ENCODE measurements at places on chromosomes 13 and 19.

DNA sequence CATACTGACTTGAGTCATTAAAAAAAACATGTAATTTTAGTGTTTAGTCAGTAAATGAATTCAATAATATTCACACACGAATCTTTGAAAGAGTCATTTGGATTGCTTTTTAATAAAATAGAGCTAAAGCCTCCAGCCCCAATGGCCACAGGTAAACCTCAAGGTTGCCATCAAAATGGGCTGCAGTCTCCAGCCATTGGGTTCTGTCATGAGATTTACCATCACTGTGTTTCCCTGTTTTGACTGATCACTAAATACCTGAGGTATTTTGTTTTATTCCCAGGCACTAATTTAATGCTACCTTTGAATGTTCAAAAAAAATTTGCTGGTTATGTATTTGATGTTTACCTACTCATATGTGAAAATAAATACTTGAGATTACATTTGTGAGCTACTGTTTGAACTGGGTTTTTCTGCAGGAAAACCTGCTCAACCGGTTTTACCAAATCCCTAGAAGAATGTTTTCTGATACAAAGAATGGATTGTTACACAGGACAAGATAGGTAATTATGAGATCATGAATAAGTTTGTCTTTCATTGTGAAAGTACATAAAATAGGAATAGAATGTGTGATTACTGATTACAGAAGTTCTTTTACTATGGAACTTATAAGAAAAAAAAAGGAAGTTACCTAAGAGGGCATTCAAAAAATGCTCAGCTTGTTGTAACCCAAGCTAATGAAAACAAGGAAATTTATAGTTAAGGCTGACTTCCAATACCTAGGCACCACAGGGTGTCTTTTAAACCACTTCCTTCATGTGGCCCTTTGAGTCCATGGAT, 391.3 kb downstream of the EFNB2 start:
- DNase-seq = no peak

GRCh38 chr13:110285991-110286832, 20.7 kb downstream of the COL4A1 start:
- peak; percentile 78 for DNase-seq

DNA sequence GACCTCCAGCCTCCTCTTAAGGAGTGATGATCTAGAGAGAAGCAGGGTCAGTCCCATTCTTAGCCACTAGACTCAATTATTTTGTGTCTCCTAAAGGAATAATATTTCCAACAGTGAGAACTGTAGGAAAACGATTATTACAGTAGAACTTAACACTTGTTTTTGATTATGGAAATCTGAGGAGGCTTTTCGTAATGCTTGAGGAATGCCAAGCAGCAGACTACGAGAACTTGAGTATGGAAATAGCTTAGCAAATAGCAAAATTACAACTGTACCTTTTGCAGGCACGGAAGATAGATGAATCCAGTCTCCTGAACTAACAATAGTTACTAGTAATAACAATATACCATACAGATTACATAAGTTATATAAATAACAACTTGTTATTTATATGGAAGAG, 12.2 kb downstream of the BRD4 start:
- no peak for DNase-seq

- no peak for DNase-seq
Measured at GRCh38 chr13:81927347-81927746, 1586.4 kb upstream of the SPRY2 start.

DNA sequence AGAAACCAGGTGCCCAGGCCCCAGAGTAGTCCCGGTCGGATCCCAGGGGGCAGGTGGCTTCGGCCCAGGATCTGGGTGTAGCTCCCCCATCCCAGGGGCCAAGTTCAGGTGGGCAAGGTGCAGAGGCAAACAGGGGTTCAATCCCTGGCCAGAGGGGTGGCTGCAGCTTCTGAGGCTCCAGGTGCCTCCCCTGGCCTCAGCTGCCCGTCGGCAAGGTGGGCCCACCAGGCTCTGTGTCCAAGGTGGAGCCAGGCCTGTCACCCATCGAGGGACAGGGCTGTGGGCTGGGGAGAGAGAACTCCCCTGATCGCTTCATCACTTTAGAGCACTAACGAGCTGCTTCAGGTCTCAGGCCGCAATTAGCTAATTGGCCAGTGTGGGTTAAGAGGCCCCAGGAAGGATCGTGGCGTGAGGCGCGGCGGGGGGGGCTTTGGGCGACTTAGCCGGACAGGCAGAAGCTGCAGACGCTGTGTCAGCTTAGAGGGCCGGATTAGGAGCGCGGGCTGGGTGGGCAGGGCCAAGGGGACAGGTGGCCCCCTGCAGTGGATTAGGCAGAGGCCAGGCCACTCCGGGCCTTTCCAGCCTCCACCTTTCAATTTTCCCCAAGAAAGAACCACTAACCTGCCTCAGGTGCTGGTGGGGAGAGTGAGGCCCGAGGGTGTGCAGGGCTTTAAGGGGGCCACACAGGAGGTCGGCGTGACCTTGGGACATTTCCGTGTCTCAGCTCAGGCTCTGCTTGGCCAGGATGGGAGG, 2.8 kb upstream of the RAX2 start:
- no peak for DNase-seq

- DNase-seq = no peak
Measured at GRCh38 chr19:53878776-53879139, 3.2 kb upstream of the PRKCG start.

GRCh38 chr19:8131517-8131916, 17.9 kb downstream of the FBN3 start:
- DNase-seq = no peak

- no peak for DNase-seq
Measured at GRCh38 chr13:93227878-93228642, 1.5 kb downstream of the GPC6 start.

DNA sequence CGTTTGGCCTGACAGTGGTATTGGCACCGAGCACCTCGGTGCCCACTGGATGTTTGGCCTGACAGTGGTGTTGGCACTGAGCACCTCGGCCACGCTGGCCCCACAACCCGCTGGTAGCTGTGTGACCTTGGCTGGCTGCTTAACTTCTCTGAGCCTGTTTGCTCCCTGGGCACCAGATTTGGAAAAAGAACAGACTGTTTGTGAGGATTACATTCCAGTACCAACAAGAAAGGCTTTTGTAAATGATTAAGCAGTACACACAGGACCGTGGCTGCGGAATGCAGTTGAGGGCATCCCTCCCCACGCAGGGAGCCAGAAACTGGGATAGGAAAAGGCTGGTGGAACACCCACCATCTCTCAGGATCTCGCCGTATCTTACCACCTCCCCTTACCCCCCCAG, 31.9 kb downstream of the SLC25A42 start:
- no peak for DNase-seq

DNA sequence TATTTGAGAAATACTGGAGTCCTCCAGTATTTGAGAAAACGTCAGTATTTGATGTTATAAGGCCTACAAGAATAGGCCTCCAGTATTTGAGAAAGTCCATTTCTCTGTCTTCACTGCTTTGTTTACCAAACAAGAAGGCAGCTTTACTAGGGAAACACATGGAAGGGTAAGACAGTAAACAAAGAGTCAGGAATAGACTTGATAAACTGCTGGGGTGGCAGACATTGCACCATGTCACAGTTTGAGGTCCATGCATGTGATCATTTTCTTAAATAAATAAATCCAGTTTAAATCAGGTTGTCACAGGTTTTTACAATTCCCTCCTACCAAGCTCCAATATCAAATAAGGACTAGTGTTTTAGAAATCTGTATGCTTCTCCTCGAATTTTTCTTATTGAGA, 1431.0 kb upstream of the SPRY2 start:
- no peak for DNase-seq

GRCh38 chr19:8360196-8360595, 3.8 kb upstream of the ANGPTL4 start:
- no peak for DNase-seq

DNA sequence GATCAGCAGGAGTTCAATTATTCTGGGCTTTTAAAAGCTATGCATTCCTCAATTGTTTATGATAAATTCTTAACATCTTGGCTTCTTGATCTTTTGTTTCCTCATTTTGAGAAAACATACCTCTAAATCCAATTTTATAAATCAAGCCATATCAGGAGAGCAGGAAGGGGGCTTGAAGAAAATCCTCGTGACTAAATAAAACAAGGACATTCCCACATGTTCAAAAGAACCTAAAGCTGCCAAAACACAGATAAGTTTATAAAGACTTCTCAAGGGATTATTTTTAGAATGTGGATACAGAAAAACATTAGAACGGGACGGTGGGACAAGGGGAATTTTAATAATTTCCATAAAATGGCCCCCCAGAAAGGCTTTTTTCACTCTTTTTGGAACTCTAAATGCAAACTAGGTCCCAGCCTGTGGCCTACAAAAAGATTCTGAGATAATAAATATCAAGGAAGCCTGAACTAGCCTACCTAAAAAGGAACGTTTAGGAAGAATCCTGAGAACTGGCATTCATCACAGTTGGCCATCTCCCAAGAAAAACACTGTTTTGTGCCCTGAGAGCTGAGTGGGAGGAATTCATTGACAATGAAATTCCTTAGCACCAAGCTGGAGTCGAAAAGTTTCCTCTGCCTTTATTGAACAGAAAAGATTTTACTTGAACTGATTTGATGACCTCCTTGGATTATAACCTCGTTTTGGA, 30.1 kb downstream of the ZAR1L start:
- no peak for DNase-seq

GRCh38 chr13:76799696-76800095, 86.5 kb downstream of the KCTD12 start:
- no peak for DNase-seq

- no peak for DNase-seq
Measured at GRCh38 chr19:4534836-4535658, at the start of gene PLIN5. Gene PLIN5 (minus strand): TSS chr19:4535224. CDS start chr19:4534074, 1,150 bp downstream.

- no peak for DNase-seq
Measured at GRCh38 chr19:19372656-19373416, 32.6 kb upstream of the GATAD2A start.

- no peak for DNase-seq
Measured at GRCh38 chr13:41859565-41859964, 101.3 kb downstream of the VWA8 start.

- no peak for DNase-seq
Measured at GRCh38 chr19:27684293-27684692, 1528.7 kb downstream of the UQCRFS1 start.

All from vagina (tissue), 2 donors.